T-helper 1 cell treated with Interleukin-12 subunit alpha and Interleukin-12 subunit beta and Interleukin-4 antibody, amounts not matched to agents 30 ng/mL and 1 ng/mL, for 36 hours (primary cell): ENCODE measurements at places on chromosomes 11 and 22. TPM values are rescaled to one million over a fixed set of nuclear protein-coding genes. Genes with fewer than 3 reads are reported as not detected.

MUC5B gene
- not detected in 2 replicates for total RNA-seq

TRIM51 gene
- total RNA-seq = not detected in 2 replicates

BTBD18 gene
- total RNA-seq = not detected in 2 replicates

HEPN1 gene
- total RNA-seq = not detected in 2 replicates

CEP126 gene
- total RNA-seq = 0.27 and 0.37 TPM in 2 replicates

SGSM1 gene
- 0.15 and 0.42 TPM in 2 replicates for total RNA-seq

CSNK2A3 gene
- 0.80 and 1.1 TPM in 2 replicates for total RNA-seq

TP53AIP1 gene
- not detected in 2 replicates for total RNA-seq

SLC15A3 gene
- 1.8 and 2.7 TPM in 2 replicates for total RNA-seq

GDPD4 gene
- total RNA-seq = not detected in 2 replicates

ROBO4 gene
- not detected in 2 replicates for total RNA-seq

CHRDL2 gene
- not detected in 2 replicates for total RNA-seq

FUT4 gene
- total RNA-seq = 7.1 and 7.5 TPM in 2 replicates

SMIM38 gene
- total RNA-seq = 0.51 and 0.64 TPM in 2 replicates

RFPL3 gene
- not detected in 2 replicates for total RNA-seq

PYGM gene
- 7.3 and 8.6 TPM in 2 replicates for total RNA-seq

VPREB3 gene
- total RNA-seq = not detected in 2 replicates

POU2AF2 gene
- not detected in 2 replicates for total RNA-seq

SLC39A13 gene
- total RNA-seq = 26.3 and 31.0 TPM in 2 replicates

KCNJ5 gene
- not detected in 2 replicates for total RNA-seq

MUC2 gene
- not detected in 2 replicates for total RNA-seq

TTC28 gene
- 3.1 and 3.7 TPM in 2 replicates for total RNA-seq

DRD4 gene
- total RNA-seq = 0.34 and 0.44 TPM in 2 replicates

OR52I1 gene
- 0.07 TPM in 1 of 2 replicates, not detected in the other for total RNA-seq

RAPSN gene
- 0.71 and 1.4 TPM in 2 replicates for total RNA-seq

SYNGR1 gene
- total RNA-seq = not detected in 2 replicates

SCGB2A2 gene
- total RNA-seq = not detected in 2 replicates

RFPL1 gene
- 0.15 TPM in 1 of 2 replicates, not detected in the other for total RNA-seq

PRR33 gene
- not detected in 2 replicates for total RNA-seq

GAL gene
- total RNA-seq = 0.34 TPM in 1 of 2 replicates, not detected in the other

DGCR6L gene
- total RNA-seq = 44.5 and 45.4 TPM in 2 replicates

IGSF9B gene
- total RNA-seq = 89.6 and 97.2 TPM in 2 replicates

SLC22A9 gene
- not detected in 2 replicates for total RNA-seq

OR10A5 gene
- total RNA-seq = not detected in 2 replicates

SLC1A2 gene
- not detected in 2 replicates for total RNA-seq

SLC36A4 gene
- 10.3 and 14.1 TPM in 2 replicates for total RNA-seq
